ENCODE measurements at places on chromosomes 2 and 18.
A peak's percentile ranks its signal among the peaks of the same experiment; 100 is the strongest.

GRCh38 chr2:44941551-44942234 is at the start of gene SIX3:
TSS of gene SIX3 (plus strand) at chr2:44941702. CDS start at chr2:44942105, 403 bp downstream.
- no peak for DNase-seq

DNA sequence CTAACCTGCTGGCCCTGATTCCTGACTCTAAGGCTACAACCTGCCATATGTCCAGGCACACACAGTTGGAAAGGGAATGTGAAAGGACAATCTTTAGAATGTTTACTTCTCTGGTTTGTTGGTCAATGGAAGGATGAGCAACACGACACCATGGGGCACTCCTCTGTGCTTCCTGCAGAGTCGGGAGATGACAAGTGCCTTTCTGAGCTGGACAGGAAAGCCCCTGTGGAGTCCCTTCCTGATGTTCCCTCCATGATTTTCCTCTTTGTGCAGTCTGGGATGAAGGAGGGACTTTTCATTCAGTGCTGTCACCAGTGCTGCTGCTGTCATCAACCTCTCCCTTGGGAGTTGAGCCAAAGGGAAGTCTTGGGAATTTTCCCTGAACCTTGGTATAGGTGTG is 22.6 kb upstream of the SERPINB7 start:
- no peak for DNase-seq

DNA sequence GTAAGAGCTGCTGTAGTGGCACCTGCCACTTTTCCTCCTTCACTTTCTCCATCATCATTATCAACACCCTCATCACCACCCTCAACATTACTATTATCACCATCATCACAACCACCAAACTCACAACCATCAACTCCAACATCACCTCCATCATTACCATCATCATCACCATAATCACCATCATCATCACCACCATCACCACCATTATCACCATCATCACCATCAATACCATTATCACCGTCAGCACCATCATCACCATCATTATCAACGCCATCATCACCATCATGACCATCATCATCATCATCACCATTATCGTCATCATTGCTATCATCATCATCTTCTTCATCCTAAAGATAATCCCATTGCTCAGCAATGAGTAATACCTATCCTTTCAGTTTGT is 255.8 kb downstream of the CYRIA start:
- DNase-seq = no peak

DNA sequence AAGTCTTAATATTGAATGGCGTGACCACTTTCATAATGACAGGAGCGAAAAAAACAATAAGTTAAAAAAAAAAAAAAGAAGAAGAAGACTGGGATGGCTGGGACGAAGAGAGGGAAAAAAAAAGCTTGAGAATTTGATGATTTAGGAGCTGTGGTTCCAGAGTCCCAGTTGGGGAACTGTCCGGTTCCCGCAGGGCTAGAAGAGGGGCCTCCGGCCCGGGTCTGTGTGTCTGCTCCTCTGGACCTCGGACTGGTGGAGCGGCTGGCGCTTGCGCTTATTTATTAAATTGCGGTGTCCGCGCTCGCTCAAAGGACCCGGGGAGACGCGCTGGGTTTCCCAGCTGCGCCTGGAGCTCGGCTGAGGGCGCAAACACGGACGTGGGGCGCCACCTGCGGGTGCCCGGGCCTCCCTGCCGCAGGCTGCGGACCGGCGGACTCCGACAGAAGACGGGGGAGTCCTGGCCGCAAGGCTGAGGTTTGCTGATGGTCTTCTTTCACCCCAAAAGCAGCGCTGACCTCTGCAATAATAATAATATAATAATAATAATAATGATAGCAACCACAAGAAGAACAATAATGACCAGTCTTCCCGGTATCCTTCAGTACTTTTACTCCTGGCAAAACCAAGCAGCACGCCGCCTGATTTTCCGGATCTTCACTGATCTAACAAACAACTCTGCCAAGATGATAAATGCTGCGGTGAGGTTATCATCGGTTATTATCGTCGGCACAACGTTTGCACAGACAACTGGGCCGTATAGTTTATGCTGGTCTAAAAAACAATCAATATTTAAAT is at the start of gene CBLN2:
TSS of gene CBLN2 (minus strand) at position 251 of the 795 bp plus-strand sequence. CDS start 2,182 bp downstream, outside the sequence.
- DNase-seq = peak; percentile 14

DNA sequence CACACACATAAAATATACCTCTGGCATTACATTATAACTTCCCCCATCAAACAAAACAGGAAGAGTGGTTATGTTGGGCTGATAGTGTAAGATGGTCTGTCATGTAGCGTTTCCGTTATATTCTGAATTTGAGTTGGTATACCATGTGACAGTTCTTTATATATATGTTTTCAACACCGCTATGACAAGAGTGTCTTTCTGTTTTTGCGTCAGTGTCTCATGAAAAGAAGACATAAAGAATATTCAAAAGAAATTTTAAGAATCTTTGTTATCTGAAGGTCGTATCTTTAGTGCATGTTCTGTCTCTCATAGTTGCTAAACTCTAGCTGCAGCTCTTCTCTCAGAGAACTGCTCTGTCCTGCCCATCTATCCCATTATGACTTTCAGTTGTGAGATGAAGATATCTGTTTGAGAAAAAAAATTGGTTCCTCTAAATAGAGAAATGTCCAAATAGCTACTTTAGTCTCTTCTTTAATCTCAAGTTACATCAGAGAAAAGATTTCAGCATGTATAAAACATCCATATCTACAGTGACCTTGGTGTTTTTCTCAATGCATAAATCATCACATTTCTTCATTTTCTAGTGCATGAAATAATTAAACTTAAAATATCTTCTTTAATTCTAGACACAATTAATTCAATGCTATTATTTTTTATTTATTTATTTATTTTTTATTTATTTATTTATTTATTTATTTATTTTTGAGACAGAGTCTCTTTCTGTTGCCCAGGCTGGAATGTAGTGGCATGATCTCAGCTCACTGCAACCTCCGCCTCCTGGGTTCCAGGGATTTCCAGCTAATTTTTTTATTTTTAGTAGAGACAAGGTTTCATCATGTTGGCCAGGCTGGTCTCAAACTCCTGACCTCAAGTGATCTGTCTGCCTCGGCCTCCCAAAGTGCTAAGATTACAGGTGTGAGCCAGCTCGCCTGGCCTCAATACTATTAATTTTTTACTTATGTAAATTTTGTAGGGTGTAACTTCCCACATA is 24.3 kb upstream of the PSME4 start:
- no peak for DNase-seq

- no peak for DNase-seq
Observed at GRCh38 chr2:107729440-107729839, 97.3 kb upstream of the RGPD4 start.

DNA sequence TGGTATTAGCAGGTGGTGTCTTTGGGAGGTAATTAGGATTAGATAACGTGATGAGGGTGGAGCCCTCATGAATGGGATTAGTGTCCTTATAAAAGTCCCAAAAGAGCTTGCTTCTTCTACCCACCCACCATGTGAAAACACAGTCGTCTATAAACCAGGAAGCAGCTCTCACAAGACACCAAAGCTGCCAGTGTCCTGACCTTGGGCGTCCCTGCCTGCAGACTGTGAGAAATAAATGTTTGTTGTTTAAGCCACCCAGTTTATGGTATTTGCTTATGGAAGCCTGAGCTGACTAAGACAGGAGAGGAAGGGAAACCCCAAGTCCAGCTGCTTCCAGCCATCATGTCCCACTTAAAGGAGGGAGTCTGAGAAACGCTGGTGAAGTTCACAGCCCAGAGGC is 13.6 kb downstream of the ADI1 start:
- DNase-seq = no peak

GRCh38 chr2:199202964-199203363 is 254.8 kb downstream of the SATB2 start:
- DNase-seq = no peak

- DNase-seq = no peak
Observed at GRCh38 chr2:85110991-85111560, 22.1 kb upstream of the TCF7L1 start.

DNA sequence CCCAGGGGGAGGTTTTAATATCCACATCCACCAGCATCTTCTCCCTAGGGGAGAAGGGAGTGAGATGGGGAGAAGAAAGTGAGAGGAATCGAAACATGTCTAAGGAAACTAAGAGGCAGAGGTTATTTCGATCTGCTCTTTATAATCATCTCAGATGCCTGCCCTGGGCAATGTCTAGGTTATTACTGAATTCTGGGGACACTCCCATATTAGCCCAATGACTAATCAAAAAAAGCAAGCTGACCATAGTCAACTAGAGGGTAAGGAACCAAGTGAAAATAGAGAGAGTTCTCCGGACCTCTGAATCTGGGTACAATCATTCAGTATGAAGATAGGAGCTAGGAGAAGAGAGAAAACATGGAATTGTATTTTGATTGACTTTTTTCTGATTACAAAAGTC is 56.7 kb upstream of the EML4 start:
- DNase-seq = no peak

- no peak for DNase-seq
Observed at GRCh38 chr2:41695198-41696113, 352.4 kb upstream of the PKDCC start.

DNA sequence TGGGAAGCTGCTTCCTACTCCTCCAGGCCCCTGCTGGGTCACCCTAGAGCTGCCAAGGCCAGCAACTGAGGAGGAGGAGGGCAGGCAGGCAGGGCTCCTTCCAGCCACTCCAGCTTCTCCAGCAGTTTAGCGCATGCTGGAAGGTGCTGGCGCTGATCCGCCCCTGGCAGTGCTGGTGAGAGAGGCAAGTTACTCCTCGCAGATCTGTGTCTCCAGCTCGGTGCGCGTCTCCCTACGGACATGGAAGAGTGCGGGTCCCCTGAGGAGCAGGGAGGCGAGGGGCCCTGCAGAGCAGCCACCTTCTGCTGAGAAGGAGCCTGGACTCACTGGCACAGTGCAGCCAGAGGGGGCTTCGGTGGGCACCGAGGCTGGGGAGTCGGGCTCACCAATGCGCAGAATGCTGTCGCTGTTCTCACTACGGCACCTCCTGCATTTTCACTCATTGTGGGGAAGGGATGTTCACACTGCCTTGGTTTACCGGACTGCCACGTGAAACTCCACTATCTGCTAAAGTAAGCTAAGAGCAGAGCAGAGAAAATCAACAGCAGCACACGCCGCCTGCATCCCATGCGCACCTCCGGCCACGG is 206.0 kb downstream of the HDAC4 start:
- DNase-seq = no peak

GRCh38 chr2:55555977-55556376 is 36.5 kb downstream of the CFAP36 start:
- DNase-seq = no peak

GRCh38 chr18:3194947-3195612 is 24.7 kb downstream of the MYOM1 start:
- no peak for DNase-seq

DNA sequence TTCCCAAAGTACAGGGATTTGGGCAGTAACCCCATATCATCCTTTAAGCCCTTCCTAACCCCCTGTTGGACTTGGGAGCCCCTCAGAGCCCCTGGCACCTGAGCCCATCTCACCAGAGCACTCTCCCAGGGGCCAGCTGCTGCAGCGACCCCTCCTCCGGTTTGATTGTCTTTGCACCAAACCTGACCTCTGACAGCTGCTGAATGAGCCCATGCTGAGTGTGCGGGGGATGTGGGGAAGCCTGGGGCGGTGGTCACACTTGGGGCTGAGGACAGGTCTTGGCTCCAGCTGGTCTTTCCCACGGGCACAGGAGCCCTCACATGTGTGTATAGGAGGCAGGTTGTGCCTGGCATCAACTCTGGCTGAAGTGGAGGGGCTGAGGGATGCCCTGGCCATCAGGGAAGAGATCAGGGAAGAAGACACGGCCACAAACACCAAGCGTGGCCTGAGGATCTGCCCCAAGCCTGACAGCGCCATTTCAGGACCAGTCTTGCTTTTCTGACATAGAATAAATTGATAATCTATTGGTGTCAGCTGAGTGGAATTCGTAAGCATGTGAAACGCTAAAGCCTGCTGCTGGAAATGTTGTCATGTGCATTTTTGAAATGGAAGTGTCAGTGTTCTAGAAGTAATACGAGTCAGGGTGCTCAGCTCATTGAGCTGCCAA is 102.4 kb downstream of the ACKR3 start:
- no peak for DNase-seq

- no peak for DNase-seq
Observed at GRCh38 chr18:58807766-58808165, 56.9 kb upstream of the ZNF532 start.

DNA sequence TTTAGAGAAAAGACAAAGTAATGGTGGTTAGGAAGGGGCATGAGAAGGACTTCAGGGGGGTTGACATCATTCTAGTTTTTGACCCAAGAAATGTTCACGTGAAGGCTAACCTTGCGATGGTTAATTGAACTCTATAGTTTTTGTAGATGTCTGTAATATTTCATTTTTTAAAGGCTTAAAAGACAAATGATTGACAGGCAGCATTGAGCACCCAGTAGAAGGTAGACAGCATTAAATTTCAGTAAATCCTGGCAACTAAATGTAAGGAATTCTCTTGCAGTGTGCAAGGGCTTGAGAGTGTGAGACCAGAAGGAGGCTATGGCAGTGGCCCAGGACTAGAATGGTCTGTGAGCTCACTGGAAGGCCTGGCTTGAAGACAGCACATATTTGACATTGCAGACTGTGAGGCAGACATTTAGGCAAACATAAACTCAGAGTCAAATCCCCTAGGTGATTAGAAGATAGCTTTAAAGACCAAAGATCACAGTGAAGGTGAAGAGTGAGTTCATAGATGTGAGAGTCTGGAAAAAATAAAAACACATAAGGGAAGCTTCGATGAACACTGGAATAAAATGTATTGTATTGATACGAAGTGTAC is 100.1 kb upstream of the MAP4K4 start:
- DNase-seq = no peak

DNA sequence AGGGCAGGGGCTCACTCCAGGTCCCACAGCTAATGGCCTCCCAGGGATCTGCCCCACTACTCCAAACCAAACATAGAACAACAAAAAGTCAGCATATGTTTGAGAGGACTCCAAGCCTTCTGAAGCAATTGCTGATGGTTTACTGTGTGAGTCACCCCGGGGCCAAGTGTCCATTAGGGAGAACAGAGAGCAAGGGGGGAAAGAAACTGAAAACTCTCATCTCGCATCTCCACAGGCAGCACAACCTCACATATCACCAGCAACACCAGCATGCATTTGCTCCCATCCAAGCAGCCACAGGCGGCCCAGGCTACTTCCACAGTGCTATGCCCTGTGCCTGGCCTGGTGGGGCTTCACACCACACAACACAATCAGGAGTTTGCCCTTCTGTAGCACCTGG is 39.1 kb downstream of the CYRIA start:
- DNase-seq = no peak

DNA sequence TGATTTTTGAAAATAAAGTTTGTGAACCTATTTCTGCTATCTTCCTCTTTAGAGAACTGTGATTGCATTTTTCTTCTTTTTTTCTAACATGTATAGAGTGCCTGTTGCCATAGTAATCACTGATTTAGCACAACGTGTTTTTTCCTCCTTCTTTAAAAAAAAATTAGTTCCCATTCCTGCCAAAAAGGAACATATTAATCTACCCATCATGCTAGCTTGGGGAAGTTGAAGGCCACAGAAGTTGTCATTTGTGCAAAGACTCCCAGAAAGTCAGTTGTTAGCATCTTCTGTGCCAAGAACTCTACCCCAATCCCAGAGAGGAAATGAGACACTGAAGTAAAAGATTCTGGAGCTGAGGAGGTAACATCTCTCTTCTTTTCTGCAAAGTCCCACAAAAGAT is 57.3 kb downstream of the SLC8A1 start:
- no peak for DNase-seq
